ENCODE measurements at places on chromosomes 2 and 18.

DNA sequence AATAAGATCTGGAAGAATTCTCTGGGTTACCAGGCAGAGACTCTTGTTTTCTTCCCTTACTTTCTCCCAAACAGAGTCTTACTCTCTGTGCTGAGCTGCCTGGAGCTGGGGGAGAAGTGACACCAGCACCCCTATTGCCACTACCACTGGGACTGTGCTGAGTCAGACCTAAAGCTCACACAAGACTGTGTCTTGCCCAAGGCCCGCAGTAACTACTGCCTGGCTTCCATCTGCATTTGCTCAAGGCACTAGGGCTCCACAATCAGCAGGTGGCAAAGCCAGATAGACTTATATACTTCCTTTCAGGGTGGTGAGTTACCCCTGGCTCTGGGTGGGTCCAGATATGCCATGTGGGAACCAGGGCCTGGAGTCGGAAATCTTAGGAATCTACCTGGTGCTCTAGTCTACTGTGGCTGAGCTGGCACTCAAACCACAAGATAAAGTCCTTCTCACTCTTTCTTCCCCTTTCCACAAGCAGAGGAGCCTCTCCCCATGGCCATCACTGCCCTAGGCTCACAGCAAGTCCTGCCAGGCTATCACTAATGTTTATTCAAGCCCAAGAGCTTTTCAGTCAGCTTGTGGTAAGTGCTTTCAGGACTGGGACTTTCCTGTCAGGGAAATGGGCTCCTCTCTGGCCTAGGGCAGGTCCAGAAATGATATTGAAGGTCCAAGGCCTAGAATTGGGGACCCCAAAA, 27.6 kb upstream of the SERPINB2 start:
- no peak for DNase-seq

- no peak for DNase-seq
These were observed 33.5 kb downstream of the PNO1 start for GRCh38 chr2:68190991-68191731.

GRCh38 chr2:44430342-44430741, 68.6 kb downstream of the CAMKMT start:
- DNase-seq: no peak

- no peak for DNase-seq
These were observed 36.2 kb downstream of the PNO1 start for GRCh38 chr2:68193787-68194372.

- no peak for DNase-seq
These were observed 636.9 kb downstream of the PLCL1 start for GRCh38 chr2:198441246-198441645.

- DNase-seq: no peak
These were observed 119.7 kb downstream of the INHBB start for GRCh38 chr2:120465701-120465988.

DNA sequence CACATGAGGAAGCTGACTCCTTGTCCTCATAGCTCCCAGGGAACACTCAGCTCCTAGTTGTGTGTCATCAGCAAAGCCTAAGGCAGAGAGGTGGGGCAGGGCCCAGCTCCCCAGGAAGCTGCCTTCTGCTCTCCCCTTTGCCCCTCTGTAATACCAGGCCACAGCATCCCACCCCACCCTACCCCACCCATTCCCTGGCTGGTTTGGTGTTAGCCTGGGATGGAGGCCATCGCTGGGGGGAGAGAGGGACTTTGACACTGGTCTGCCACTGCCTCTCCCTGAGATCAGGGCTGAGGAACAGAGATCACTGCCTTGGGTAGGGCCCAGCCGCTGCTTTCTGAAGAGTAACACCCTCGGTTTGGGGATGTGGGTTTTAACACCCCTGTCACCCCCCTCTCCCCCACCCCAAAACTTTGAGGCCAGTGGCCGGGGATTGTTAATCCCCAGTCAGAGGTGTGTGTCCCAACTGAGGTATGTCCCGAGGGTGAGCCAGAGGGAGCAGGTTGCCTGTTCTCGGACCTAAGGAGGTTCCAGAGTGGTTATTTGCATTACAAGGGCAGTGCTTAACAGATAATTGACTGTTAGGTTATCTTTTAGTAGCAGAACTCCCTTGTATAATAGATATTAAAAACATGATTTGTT, 41.4 kb downstream of the TET3 start:
- DNase-seq: no peak

- DNase-seq: no peak
These were observed 697.5 kb upstream of the RAB6C start for GRCh38 chr2:129281791-129282530.

DNA sequence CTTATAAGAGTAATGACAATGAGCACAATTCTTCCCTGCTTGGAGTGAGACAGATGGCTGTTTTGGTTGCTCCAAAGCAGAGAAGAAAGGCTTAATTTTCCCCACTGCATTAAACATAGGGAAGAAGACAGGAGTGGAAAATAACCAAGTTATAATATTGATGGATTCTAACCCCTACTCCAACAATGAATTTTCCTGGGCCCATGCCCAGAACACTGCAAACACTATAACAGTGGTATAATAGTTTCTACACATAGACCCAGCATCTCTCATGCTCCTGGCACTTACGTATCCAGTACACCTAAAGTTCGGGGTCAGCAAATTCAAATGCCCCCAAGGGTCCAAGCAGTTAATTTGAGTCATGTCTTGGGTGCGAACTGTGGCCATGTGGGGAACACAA, 613.4 kb downstream of the PLCL1 start:
- DNase-seq: peak; percentile 4

- no peak for DNase-seq
These were observed 280.2 kb upstream of the SOX11 start for GRCh38 chr2:5412001-5412400.

- no peak for DNase-seq
These were observed 8.7 kb upstream of the ADGRF3 start for GRCh38 chr2:26355038-26355995.

- no peak for DNase-seq
These were observed 4.3 kb downstream of the SIX3 start for GRCh38 chr2:44945676-44946371.

- no peak for DNase-seq
These were observed 96.0 kb downstream of the UXS1 start for GRCh38 chr2:106098081-106098480.

DNA sequence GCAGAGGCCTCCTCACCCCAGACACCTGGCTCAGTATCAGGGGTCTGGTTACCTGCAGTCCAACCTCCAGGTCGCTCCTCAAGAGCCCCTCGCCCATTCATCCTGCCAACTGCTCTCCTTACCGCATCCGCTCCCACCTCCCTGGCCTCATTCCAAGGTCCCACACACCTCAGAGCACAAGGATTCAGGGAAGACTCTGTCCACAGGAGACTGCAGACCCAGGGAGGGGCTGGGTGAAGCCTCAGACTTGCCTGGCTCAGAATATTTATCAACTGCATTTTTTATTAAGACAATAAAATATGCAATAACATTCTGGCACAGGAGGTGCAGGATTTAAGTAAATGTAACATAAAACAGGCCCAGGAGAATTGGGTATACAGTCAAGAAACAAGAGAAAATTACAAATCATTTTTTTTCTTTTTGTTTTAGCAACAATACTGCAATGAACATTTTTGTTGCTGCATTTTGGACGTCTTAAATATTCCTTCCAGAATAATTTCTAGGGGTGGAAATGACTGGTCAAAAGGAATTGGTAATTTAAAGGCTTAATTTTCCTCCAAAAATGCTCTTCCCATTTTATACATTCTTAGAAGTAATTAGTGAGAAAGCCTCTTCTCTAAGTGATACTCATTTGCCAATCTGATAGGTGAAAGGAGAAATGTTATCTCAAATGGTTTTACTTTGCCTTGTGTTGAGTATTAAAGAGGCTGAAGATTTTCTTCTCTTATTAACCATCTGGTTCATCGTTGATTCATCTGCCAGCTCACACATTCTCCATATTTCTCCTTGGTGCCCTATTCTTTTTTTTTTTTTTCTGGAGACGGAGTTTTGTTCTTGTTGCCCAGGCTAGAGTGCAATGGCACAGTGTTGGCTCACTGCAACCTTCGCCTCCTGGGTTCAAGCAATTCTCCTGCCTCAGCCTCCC, 42.5 kb downstream of the TEX44 start:
- DNase-seq: no peak

GRCh38 chr18:69789794-69790193, 157.9 kb downstream of the CD226 start:
- DNase-seq: no peak

DNA sequence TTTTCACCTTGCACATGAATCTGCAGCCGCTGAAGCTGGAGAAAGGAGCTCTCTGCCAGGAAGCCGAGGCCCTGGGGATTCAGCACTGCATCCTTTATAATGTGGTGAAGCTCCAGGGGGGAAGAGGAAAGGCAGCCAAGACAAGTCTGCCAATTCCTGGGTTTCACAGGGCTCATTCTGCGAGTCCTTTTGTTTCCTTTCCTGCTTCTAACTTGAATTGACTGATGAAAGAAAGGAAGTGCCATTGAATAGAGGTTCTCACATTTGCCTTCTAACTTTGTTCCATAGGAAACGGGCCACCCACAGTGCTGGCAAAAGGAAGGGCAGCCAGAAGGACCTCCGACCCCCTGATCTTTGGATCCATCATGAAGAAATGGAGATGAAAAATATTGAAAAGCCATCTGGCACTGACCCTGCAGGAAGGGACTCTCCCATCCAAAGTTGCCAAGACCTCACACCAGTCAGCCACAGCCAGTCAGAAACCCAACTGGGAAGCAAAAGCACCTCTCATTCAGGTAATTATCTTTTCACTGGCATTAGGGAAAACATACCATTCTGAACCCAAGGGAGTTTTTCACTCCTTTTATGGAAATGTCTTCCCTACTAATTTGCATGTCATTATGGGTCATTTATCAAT, 765.4 kb downstream of the MBD2 start:
- DNase-seq: peak; percentile 37

- no peak for DNase-seq
These were observed 86.2 kb upstream of the SALL3 start for GRCh38 chr18:78893281-78894032.

GRCh38 chr2:112772322-112772721, 7.9 kb upstream of the CKAP2L start:
- DNase-seq: no peak

DNA sequence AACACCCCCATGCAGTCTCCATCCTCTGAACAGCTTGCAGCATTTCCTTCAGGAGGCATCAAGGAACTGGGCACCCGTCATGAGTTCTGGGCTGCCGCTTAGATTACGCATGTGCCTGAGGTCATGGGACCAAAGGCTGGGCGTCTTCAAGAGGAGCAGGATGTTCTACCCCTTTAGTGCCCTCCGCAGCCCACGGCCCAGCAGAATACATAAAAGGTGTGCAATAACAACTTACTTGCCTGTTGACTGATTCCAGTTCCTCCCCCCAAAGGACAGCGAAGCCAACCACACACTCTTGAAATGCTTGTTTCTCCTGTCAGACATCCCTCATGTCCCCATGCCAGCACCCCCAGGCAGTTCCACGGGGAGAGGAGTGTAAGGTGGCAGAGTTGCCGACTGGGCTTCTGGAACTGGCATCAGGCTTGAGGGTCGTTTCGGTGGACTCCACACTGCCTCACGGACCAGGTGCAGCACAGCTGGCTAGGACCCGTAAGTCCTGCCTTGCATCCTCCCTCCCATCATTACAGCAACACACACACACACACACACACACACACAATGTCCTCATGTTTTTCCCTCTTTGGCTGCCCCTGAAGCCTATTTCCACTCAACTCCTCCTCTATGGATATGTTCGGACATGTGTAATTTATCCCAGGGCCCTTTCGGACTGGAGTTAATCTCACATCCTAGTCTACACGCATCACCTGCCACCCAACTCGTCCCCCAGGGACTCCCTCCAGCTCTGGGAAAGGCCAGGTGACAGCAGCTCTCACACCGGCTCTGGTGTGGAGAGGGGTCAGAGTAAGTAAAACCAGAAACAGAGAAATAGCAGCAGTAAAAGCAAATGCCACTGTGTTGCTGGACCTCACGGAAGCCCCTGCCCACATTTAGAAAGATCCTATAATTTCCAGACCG, 200.7 kb downstream of the BCL11A start:
- DNase-seq: no peak

DNA sequence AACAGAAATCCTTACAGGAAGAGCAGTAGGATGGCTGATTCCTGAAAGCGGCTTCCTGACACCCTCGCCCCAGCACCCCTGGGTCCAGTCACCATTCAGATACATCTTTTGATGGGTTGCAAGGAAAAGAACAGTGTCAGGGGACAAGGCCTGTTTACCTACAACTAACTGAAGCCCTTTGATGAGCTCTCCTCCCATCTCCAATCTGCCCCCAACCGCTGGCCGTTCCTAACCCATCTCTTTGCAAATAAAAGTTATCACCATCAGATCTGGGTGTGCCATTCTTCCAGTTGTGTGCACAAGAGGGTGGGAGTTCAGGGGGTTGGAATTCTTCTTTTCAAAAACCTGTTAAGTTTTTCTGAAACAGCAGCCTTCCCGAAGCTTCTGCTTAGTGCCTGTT, 48.9 kb downstream of the ARL4C start:
- no peak for DNase-seq

DNA sequence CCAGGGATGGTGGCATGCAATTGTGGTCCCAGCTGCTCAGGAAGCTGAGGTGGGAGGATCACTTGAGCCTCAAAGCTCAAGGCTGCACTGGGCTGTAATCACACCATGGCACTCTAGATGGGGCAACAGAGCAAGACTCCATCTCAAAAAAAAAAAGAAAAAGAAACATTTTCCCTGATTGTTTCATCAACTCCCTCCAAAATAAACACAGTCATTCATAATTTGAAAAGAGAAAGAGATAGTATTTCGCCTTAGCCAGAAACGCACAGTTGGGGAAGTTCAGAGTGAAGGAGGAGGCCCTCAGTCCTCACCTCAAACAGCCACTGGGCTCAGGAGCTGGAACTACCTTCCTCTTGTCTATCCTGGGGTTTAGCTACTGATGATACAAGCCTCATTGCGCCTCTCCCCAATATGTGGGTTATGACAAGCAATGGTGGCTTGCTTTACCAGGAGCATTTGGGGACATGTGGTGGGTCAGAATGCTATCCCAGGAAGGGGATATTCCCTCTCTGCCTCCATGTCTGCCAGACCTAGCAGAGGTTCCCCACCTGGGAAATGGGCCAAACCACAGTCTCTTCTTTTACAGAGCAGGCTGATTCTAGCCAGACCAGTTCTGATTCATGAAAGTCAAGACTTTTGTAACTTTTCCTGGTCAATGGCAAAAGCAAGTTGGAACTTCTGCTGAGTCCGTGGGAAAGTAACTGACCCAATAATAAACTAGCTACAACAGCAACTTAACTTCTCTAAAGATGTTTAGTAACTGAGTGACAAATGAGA, 22.2 kb upstream of the TMEM87B start:
- peak; percentile 47 for DNase-seq

- DNase-seq: no peak
These were observed 279.6 kb downstream of the ZNF804A start for GRCh38 chr2:184877909-184878308.

Measured in NCI-H524 (cell line).